ENCODE measurements at places on chromosomes 12 and 14.

GRCh38 chr12:48567731-48568130 lies 2.1 kb downstream of the LALBA start:
- DNase-seq, result no peak

DNA sequence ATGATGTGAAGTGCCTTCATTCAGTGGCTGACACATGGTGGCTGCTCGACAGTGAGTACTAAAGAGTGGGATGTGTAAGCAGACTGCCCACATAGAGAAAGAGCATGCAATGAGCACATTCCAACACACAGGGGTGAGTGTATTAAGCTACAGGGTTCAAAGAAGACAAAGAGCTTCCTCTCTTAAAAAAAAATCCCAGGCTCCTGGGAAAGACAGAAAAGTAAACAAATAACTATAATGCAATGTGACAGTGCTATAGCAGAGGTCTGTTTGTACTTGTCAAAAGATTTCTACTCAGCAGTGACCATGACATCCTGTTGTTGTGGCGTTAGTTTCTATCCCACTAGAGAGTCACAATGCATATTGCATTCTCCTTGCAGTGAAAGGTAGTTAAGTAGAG lies 12.4 kb upstream of the PCNX1 start:
- DNase-seq, result no peak

DNA sequence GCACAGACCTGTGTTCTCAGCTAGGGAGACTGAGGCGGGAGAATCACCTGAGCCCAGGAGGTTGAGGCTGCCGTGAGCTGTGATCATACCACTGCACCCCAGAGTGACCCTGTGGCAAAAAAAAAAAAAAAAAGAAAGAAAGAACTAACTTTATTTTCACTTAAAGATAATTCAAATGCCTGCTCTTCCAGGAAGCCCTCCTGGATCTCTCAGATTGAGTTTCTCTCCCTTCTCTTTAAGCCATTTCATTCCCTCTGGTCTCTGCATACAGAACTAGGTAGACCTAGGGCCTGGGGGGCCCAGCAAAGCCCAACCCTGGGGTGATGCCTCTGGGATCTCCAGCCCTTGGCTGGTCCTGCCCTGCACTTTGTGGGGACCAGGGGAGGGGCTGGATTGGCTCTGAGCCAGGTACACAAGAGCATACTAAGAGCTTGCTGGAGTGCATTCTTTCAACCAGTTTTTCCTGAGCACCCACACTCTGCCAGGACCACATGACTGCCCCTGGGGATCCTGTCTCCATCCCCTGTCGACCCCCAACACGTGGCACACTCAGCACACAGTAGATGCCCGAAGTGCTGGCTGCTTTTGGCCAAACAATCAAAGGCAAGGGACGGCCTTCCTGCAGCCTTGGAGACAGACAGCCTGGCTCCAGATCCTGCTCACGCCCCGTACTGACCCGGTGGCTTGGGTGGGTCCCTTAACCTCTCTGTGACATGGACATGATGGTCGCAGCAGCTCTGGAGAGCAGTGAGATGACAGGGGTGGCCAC lies 52.7 kb downstream of the CYP46A1 start:
- no peak for DNase-seq

GRCh38 chr14:101820283-101820798 lies 58.8 kb downstream of the PPP2R5C start:
- no peak for DNase-seq

GRCh38 chr14:24289649-24290280 lies 9.8 kb downstream of the DHRS1 start:
- no peak for DNase-seq

DNA sequence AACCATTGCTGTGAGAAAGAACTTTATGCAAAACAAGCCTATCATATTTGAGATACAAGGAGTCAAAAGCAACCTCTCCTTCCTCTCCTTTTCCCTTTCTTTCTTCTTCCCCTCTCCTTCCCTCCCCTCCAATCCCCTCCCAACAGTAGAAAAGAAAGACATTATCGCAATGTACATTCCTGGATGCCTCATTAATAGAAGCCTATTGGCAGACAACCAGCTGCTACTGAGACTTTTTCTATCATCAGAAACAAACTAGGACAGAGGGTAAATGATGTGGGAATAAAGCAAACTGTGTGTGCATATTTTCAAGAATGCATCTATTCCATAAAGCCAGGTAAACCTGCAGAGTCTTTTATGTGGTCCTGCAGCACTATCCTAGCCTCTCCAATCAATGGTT lies 237.2 kb downstream of the ITPR2 start:
- no peak for DNase-seq

DNA sequence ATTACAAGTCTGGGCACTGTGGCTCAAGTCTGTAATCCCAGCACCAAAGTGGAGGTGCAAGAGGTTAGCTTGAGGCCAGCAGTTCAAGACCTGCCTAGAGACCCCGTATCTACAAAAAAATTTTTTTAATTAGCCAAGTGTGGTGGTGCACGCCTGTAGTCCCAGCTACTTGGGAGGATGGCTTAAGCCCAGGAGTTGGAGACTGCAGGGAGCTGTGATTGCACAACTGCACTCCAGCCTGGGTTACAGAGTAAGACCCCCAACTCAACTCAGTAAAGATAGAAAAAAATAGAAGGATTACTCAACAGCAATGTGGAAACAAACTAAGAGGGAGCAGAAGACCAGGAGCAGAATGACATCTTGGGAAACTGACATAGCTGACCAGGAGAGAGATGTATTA lies 13.3 kb downstream of the SBNO1 start:
- DNase-seq, result no peak

DNA sequence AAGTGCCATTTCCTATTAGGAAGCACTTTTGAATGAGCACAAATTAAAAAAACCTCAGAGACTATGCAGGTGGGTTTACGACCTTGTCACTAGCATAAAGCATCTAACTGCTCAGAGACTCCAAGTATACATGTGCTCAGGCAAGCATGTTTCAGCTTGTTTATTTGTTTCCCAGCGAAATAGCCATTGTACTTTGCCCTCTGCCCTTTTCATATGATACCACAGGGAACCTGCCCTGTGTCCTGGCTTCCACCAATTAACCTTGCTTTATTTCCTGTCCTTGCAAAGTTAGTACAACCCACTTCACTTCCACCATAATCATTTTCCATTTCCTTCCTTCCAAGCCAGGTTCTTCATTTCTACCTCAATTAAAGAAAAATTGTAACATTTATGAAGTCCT lies 194.9 kb downstream of the DUSP6 start:
- DNase-seq, result no peak

- DNase-seq, result no peak
Measured at GRCh38 chr12:17030338-17030737, 424.4 kb upstream of the LMO3 start.

GRCh38 chr14:70292716-70293115 lies 66.8 kb downstream of the COX16 start:
- no peak for DNase-seq

DNA sequence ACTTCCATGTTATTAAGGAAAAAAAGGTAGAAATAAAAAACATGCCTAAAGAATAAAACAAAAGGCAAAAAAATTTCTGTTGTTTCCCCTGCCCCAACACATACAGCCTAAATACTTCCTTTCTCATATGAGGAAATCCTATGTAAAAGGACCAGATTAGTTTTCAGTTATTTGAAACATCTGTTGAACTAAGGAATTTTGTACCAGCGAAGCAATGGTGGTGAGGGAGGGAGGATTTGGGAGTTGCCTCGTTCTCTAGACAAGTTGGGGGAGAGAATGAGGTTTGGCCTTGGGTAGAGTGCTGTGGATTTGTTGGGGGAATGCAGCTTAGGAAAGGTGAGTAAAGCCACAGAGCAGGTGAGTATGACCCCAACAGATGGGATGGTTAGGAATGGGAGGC lies 141.5 kb upstream of the RFLNA start:
- DNase-seq, result no peak

GRCh38 chr14:102293781-102294180 lies 11.2 kb downstream of the MOK start:
- DNase-seq, result no peak

DNA sequence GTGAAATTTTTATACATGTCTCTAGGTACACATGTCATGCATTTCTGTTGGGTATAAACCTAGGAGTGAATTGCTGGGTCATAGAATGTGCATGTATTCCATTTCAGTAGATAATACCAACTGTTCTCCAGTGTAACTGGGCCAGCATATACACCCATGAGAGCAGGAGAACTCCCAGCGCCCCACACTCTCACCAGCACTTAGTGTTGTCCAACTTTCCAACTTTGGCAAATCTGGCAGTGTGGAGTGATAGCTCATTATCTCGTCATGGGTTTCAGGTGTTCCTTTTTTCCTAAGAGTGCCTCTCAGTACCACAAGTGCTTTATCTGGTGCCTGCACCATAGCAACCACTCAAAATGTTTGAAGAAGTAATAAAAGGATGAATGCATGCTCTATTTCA lies 40.1 kb downstream of the NGB start:
- no peak for DNase-seq

- DNase-seq, result no peak
Measured at GRCh38 chr14:47539031-47539461, 136.4 kb downstream of the MDGA2 start.

DNA sequence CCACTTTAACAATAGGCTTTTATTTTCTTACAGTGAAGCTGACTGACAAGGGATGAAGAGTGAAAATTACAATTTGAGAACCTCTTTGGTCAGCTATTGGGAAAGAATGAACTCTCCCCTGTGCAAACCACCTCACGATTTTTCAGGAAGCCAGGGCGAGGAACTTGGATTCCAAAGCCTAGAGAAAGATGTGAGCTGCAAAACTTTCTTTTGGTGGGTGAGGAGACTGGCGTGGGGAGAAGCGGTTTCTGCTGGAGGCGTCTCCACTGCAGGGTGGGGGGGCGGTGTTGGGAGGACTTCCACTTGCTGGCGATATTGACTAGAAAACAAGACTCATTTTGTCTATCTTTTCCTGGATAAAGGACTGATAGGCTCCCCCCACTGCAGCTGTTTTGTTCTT lies 59.3 kb upstream of the VRK1 start:
- DNase-seq, result no peak

DNA sequence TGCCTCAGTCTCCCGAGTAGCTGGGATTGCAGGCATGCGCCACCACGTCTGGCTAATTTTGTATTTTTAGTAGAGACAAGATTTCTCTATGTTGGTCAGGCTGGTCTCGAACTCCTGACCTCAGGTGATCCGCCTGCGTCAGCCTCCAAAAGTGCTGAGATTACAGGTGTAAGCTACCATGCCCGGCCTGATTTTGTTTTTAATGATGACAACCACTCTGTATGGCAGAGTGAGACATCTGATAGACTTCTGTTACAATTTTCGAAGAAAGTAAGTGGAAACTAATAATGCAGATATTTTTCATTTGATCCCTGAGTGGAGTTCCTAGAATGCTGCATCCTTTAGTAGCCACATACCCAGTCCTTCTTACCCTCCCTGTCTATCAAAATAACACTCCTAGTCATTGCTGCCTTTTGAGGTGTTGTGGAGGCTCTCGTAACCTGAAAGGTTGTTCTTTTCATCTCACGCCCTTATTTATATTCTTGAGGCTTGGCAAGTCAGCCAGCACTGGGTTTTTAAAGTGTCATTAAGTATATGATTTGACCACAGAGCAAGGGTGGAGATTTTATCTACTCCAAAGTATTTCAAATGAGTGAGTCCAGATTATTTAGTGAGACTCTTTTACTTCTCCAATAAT lies 5.9 kb upstream of the EID3 start:
- DNase-seq, result no peak

DNA sequence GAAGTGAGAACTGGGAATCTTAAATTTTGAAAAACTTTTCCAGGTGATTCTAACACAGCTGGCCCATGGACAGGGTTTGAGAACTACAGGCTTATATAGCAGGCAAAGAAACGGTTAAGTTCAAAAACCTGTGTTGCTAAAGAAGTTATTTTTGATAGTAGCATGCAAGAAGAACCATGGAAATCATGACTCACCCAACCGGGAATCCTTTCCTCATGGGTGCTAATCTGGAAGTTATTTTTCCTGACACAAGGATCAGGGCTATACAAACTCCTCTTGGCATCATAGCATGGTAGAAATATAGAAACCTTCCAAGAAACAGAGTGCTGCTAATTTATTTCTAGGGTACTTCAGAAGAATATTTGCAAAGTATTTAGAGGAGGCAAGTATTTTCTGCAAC lies 588.7 kb downstream of the CCER1 start:
- no peak for DNase-seq

- DNase-seq, result no peak
Measured at GRCh38 chr12:49648712-49649003, 25.3 kb downstream of the PRPF40B start.

DNA sequence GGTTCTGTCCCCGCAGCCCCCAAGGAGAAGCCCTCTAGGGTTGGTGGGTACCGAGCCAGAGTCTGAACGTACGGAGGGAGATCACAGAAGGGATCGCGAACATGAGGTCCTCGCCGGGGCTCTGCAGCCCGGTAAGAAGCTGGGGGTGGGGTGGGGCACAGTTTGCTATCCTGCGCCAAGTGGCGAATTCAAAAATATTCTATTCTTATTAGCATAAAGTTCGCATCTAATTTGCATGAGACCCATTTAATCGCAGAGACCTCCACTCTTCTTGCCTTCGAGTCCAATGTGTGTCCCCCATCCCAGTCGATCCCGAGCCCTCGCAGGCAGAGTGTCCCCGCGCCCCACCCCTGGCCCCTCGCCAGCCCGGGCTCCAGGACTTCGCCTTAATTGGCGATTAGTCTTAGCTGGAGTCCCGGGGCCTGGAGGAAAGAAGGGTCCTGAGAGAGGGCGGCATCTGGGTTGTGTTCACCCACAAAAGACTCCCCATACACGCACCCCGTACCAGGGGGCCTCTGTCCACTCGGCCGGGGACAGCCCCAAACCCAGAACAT lies 604 bp upstream of the ARHGEF25 start:
- DNase-seq, result peak; percentile 65

DNA sequence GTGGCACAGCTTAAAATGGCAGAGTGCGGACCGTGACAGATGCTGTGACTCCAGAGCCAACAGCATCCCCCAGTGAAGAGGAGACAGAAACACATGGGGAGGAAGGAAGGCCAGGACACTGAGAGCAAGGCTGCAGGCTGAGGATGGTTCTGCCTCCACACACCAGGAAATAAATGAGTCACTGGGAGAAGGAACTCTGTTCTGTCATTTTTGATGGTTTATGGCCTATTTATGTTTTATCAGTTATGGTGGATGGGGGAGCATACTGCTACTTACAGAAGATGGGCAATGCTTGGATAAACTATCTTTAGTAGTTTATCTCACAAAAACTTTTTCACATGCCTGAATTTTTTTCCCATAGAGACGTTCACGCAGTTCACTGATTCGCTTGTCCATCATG lies 33.8 kb downstream of the ZFYVE21 start:
- DNase-seq, result no peak

- DNase-seq, result peak; percentile 72
Measured at GRCh38 chr14:54564868-54565784, 1.8 kb upstream of the SAMD4A start.

All from right forelimb (tissue), 1 donor.